ENCODE measurements at places on chromosomes 1 and 21.

DNA sequence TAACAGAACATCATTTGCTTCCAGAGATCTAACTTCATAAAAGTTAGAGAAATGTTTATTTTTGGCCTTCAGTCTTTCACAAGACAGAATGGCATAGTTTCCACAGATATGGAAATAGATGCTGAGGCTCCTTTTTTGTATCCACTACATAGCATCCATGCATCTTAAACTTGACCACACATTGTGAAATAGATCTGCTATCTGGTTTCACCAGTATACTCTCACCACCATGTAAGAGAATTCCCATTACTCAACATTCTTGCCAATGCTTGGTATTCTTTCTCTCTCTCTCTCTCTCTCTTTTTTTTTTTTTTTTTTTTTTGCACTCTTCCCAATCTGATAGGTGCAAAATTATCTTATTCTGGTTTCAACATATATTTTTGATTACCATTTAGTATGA, 52.1 kb upstream of the PRMT6 start:
- DNase-seq, result no peak

DNA sequence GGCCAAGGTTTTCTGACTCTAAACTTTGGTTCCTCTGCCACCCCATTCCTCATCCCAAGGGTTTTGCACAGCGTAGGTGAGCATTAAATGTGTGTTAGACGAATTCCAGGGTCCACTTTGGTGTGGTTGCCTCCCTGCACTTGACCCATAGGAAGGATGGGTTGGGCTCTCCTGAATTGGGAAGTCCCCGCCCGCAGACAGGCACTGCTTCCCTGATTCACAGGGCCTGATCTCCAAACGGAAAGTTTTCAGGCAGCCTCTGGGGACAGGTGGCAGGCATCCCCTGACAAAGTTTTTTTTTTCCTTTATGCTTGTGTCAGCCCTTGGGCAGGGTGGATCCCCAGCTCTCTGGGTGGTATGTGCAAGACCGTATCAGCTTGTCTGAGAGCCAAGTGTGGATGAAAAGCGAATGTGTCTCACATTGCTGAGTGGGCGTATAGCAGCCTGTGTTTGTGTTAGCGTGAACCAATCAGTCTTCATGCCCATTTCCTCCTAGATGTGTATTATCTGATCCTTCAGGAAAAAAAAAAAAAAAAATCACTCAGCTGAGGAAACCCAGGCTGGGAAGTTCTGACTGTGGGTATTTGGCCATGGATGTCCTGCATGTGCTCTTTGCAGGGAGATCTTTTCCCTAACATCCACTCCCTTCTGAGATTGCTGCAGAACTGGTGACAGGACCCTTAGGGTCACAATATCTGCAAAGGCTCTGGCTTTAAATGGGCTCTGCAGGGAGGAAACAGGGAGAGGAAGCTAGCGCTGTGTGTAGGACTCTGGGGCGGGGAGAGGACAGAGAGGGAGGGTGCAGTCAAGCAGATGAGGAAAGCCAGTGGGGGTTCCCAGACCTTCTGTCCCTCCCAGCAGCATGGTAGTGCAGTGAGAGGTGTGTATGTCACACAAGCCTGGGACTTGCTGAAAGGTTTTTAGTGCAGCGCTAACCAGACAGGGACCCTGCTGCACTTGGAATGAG, 42.2 kb upstream of the TRABD2B start:
- DNase-seq, result no peak

GRCh38 chr1:10664251-10664650, 132.2 kb downstream of the CASZ1 start:
- DNase-seq, result no peak

DNA sequence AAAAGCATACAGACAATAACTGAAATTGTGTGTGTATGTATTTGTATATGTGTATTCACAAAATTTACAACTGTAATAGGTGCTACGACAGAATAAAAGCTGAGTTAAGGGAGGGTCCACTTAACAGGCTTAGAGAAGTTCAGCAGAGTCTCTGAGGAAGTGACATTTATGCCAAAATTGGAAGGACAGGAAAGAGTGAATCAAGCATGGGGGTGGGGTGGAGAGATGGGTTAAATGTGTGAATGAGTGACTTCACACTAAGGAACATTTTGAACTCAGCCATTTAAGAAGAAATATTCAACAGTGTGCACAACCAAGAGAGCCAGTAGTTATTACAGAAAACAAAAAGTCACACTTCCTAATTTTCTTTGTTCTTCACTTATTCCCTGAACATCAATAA, 53.8 kb upstream of the RGS1 start:
- no peak for DNase-seq

DNA sequence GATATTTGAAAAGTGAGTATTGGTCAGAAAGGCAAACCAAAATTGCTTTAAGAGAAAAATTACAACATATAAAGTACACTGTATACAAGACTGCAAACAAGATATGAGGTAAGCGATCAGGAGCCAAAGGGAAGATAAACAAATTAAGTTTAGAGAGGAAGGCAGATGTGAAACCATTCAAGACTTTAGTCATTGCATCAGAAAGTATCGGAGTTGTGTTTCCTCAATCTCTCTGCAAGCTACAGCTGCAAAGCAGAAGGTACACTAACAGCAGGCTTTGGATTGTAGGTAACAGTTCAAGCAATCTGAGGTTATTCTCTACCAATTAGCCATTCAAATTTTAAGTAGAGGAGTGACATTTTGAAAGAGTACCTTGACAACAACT, 21.3 kb upstream of the TLCD4 start:
- DNase-seq, result no peak

GRCh38 chr1:192263436-192263835, 53.4 kb upstream of the RGS21 start:
- DNase-seq, result no peak

- no peak for DNase-seq
Measured at GRCh38 chr1:40076895-40077312, 20.1 kb downstream of the PPT1 start.

GRCh38 chr1:176691251-176692228, 228.6 kb downstream of the PAPPA2 start:
- DNase-seq, result peak; percentile 50

GRCh38 chr1:24047110-24047477, 64.8 kb downstream of the MYOM3 start:
- no peak for DNase-seq

GRCh38 chr1:146036965-146037646, 15.6 kb upstream of the HJV start:
- no peak for DNase-seq

DNA sequence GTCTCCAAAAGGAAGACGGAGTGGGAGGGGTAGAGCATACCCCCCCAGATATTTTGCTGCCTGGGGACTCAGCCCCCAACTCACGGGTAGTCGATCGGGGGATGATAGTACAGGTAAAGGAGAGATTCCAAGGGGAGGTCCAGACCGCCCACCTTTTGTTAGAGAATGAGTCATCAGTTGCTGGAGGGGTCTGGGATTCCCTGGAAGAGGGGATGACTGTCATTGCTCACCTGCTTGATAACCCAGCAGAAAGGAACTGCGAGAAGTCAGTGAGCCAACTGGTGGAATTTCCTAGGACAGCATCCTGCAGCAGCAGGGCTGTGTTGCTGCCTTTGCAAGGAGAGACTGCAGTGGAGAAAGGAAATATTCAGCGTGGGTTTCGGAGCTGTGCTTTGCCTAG, 64.4 kb downstream of the MACF1 start:
- no peak for DNase-seq

DNA sequence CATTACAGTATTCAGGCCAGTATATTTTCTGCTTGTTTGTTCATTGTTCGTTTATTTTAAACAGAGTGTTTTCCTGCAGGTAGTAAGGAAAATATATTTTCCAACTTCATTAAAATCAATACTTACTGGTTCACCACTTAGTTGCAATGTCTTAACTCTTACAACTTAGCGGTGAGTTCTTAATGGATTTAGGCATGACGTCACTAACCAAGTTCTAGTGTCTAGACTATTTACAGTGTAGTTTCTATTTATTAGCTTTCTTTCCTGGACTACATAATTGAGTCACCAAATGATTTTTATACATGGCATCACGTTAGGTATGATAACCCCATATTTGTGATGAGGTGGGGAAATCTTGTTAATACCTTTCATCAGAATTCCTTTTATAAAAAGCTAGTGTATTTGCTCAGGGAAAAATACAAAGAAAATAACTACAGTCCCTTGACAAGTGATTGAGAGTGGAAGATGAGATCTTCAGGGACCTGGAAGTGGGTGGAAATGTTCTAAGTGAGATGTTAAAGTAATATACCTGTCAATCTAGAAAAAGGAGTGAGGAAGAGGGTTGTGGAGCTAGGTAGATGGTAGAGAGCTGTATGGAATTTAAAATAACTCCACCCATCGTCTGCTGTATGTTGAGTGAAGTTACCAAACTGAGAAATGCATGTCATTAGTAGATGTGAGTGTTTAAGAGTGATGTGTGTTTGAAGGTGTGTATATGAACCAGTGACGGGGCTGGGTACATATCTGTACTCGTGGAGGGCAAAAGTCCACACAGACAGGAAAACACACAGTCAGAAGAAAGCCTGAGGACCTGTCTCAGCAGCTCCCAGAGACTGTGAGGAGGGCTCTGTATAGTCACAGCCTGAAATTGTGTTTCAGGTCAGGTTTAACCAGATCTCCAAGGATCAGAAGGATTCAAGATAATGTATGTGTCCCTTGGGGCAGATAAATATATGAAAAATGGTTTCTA, 197.6 kb upstream of the ADAMTS5 start:
- no peak for DNase-seq

DNA sequence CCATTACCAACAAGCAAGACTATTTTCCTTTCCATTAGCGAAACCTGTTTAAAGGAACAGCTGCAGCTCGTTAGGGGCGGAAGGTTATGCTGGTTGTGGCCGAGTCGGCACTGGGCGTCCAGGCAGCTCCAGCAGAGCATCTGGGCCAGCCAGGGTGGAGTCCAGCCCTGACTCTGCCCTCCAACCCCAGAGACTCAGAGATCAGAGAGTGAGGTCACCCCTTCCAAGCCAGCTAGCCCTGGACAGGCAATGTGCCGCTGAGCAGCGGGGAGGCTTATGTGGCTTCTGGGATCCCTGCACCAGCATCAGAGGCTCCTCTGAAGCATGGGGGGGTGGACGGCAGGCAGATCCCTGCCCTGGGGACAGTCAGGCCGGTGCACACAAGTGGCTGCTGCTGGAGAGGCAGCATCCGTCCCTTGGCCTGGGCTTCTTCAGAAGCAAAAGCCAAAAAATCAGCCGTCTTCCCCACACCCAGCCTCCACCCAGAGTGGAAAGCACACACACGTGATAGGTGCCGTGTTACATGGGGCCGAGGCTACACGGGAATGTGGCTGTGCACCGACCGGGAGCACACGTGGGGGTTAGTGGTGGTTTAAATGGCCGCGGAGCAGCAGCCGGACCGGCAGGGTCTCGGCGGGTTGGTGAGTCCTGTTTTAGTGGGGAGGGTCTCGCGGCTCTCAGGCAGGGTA, 30.1 kb downstream of the SLC66A1 start:
- no peak for DNase-seq

DNA sequence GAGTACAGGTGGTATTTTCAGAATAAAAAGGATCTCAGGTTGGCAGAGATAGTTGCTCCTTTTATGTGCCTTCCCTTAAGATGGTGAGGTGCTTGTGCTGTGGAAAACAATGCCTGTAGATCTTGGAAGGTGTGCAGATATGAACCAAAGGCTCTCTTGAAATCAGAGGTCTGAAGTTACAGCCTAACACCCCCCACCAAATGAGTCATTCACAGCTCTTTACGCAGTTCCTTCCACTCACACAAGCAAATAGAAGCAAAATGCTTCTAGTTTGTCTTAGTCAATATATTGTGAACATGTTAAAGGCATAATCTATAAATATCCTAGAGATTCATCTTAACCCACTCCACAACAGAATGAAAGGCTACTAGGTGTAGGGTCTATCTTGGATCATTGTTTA, 128.9 kb upstream of the NR5A2 start:
- DNase-seq, result no peak

Measured in iPS DF 6.9 (cell line).